ENCODE measurements at places on chromosomes 6 and 20.

GRCh38 chr6:168381726-168382458 lies 59.1 kb upstream of the SMOC2 start:
- DNase-seq: no peak

DNA sequence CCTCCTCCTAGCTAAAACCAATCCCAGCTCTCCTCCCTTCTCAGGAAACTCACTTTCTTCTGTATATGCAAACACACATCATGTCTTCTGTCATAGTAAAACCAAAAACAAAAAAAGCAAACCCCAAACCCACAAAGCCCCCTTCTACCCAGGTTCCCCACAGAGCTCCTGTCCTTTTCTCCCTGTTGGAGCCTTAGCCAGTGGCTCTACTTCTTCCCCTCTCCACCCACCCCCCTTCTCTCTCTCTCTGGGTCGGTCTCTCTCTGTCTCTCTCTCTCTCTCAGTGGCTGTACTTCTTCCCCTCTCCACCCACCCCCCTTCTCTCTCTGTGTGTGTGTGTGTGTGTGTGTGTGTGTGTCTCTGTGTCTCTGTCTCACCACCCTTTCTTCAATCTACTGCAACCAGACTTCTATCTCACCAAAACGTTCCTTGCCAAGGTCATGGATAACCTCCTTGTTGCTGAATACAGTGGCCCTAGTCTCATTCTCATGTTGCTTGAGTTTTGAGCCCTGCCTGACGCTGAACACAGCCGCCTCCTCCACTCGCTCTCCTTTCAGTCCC lies 8.7 kb upstream of the OSER1 start:
- no peak for DNase-seq

DNA sequence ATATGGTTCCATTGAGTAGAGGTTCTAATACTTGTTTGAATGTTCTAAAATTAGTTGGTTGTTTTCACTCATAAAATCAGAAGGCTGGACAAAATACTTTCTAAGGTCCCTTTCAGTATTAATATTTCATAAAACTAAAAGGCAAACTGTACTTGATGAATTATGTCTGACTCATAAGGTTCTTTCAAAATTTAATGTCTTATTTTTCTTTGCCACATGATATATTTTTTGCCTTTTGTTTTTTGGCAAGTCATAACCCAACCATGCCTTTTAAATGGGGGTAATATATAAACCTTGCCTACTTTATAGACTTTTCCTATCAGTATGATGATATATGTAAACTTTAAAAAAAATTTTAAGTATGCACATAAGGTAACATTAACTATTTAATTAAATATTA lies 244.7 kb downstream of the PTPRK start:
- no peak for DNase-seq

- no peak for DNase-seq
Observed at GRCh38 chr6:77415706-77416105, 47.6 kb downstream of the HTR1B start.

DNA sequence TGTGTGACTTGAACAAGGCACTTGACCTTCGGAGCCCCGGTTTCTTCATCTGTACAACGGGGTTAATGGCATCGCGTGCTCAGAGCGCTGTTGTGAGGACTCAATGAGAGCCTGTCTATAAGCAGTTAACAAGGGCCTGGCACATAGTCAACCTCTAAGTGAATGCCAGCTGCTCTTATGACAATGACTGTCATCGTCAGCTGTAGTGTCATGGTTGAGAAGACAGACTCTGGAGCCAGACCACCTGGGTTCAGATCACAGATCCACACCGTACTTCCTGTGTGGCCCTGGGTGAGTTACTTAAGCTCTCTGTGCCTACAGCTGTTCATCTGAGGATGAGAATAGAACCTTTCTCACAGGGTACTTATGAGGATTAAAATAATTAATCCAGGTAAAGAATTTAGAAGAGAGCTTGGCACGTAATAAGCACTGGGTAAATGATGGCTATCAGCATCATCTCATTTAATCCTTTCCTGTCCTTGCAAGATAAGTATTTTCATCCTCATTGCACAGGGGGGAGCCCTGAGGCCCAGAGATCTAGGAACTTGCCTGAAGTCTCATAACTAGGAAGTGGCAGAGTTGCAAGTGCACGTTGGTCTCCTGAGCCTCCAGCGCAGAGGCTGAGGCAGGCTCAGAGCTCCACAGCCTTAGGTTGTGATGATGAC lies 105.3 kb downstream of the EYA2 start:
- no peak for DNase-seq

DNA sequence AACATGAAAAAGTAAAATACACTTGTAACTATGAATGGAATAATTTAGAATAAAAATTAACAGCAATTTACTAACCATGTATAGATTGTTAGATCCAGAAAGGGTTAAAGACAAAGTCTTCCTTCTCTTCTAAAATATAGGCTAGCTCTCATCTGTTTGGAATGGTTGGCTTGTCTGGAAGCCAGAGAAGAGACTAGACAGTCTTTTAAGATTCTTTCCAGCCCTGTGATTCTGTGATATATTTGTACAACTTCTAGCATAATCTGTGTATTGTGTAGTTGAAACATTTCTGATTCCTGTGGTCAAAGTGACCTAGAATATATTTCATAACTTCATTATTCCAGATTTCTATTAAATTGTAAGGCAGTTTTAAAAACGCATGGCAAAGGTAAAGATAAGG lies 196.6 kb downstream of the UST start:
- DNase-seq: no peak

GRCh38 chr6:19771753-19772336 lies 65.3 kb upstream of the ID4 start:
- no peak for DNase-seq

DNA sequence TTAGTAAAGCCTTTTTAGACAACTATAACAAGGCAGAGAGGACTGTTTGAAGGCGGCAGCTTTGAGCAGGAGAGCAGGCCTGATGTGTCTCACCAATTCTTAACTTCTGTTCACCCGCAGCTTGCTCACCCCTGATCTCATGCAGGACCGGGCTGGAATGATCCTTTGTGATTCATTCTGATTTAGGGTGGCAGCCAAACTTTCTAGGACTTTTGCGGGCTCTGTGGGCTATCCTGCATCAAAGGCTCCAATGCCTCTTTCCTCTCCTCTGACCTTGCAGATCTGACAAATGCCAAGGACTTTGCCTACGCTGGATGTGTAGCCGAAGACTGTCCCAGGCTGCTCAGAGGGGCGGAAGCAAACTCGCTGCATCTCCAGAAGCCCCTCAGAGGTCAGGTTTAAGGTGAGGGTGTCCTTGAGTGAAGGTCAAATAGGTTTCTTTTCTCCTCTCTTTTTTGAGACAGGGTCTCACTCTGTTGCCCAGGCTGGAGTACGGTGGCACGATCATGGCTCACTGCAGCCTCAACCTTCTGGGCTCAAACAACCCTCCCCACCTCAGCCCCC lies 72.3 kb downstream of the VEGFA start:
- no peak for DNase-seq

GRCh38 chr6:31053873-31054272 lies 43.6 kb downstream of the MUC22 start:
- DNase-seq: no peak

DNA sequence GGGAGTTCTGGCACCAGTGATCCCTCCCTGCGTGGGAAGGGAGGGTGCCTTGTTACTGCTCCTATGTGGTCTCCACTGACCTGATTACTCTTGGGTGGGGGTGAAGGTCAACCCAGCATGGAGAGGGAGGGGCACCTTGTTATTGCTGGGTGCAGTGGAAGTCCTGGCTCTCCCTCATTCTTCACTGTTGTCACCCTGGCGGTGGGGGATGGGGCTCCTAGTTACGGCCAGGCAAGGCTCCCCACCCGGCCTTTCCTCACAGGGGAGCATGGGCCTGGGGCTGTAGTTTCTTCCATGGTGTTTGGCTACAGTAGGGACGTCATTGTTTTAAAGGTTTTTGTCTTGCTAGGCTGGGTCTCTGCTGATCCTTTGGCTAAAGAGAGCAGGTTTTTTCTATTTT lies 40.8 kb downstream of the PACSIN1 start:
- no peak for DNase-seq

DNA sequence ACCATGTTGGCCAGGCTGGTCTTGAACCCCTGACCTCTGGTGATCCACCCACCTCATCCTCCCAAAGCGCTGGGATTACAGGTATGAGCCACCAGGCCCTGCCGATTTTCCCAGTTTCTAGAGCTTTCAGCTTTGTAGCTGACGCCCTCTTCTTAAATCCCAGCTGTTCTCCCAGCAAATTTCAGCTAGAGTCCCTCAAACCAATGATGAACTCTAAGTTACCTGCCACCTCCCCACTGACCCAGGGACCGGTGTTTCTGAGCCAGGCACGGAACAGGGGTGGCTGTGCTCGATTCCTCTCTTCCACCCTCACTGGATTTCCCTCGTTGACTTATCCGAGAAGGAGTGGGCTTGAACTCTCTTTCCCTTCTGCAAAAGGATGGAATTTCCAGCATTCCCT lies 39.1 kb downstream of the SUN5 start:
- no peak for DNase-seq

DNA sequence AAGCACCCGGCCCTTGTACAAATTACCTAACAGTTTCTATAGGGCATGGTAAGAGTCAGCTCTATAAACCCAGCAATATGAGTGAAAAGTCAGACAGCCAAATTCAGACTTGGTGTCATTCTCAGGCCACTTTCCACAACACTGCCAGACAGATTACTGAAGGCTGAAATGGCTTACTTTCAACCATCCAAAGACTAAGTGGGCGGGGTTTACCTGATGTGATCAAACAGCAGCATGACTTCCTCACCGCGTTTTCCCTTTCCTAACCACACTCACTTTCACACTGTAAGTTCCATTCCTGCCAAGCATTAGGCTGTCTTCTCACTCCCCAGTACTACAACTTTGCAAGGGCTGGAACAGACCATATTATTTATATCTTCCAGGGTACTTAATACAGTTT lies 85.9 kb downstream of the SMLR1 start:
- DNase-seq: peak; percentile 85

DNA sequence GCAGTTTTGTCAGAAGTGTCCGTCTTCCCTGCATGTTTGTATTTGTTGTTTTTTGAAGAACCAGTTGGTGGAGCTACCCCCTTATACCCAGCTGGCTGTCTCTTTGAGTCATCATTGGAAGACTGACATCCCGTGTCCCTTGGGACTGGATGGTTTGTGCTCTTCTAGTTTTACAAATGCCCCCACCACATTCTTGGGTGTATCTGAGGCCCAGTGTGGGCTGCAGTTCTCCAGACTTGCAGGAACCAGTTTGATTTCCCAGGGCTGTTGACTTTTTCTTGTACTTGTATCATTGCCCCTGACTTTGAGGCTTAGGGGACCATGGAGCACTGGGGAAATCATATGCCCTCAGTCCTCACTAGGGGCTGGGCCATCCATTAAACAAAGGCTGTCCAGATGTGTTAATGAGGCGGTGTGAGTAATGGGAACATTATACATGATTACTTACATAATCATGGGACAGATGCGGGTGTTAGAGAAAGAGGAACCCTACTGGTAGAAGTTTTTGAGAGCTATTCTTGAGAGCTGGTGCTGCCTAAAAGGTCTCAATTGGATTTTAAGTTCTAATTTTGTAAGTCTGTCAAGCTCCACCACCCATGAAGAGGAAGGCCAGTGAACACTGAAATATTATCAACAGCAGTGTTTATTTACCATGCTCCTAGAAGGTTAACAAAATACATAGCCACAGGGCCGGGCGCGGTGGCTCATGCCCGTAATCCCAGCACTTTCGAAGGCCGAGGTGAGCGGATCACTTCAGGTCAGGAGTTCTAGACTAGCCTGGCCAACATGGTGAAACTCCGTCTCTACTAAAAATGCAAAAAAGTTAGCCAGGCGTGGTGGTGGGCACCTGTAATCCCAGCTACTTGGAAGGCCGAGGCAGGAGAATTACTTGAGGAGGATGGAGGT lies 8.5 kb downstream of the JARID2 start:
- peak; percentile 38 for DNase-seq

GRCh38 chr6:63174173-63174572 lies 37.1 kb upstream of the FKBP1C start:
- DNase-seq: no peak

DNA sequence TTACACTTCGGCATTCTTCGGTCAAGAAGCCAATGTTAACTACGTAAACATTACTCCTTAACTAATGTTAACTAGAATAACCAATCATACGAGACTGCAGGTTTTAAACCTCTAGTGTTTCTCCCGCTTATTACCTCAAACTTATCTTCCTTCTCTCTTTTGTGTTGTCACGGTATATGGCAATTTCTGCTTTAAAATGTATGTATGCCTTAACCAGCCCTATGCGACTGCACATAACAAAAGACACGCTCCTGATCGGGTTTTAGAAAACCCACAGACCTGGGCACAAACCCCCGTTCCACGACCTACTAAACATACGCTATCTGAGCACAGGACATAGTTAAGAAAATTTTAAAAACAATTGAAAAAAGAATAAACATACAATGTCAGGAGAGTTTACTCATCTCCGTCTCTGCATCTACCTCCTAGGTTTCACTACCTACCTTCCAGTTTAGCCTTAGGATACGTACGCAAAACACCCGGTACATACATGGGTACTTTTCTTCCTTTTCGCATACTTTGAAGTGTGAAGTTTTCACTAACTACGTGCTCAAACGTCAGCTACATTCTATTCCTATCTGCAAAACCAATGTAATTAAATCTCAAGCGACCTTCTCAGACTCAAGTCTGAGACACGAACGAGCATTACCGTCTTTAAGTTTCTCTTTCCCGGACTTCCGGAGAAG lies 1.1 kb downstream of the CD164 start:
- DNase-seq: peak; percentile 76

DNA sequence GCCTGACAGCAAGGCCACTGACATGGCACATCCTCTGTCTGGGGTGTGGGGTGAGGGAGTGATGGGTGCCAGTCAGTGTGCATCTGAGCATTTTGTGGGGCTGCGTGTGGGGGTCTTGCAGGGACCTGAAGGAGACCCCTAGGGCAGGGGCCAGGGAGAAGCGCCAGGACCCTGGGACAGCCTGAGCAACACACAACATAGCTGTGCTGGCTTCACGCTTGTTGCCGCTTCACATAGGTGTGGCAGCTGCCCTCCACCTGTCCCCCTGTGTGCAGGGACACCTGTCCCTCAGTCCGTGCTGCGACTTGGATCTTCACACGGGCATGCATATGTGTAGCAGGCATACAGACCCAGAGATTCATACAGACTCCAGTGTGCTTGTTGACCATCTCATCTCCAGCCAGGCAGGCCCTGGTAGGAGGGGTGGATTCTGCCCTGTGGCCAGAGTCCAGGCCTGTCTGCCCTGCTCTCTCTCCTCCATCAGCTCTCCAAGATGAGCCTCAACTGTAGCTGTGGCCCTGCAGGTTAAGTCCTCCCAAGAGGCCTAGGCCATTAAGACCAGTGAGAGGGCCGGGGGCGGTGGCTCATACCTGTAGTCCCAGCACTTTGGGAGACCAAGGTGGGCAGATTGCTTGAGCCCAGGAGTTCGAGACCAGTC lies 3.2 kb upstream of the NPBWR2 start:
- no peak for DNase-seq

GRCh38 chr20:6831461-6831860 lies 64.0 kb downstream of the BMP2 start:
- DNase-seq: no peak

DNA sequence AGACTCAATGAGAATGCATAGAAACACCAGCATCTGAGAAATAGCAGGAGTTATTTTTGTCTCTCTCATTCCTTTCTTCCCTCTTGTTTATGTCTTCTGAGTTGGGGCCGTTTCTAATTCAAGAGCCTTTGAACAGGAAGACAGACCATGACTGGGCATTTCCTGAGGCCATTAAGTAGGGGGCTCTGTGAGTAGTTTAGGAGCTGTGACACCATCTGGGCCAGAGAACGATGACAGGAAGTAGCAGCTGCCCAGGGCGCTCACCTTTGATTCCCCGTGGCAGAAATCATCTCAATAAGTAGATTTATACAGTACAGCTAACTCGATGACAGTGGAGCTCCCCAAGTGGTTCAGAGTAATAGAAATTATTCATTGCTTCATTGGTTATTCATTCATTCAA lies 298.4 kb upstream of the PLN start:
- no peak for DNase-seq

Measured in OCI-M1 (cell line).